ENCODE measurements at places on chromosomes 3 and 15.

DNA sequence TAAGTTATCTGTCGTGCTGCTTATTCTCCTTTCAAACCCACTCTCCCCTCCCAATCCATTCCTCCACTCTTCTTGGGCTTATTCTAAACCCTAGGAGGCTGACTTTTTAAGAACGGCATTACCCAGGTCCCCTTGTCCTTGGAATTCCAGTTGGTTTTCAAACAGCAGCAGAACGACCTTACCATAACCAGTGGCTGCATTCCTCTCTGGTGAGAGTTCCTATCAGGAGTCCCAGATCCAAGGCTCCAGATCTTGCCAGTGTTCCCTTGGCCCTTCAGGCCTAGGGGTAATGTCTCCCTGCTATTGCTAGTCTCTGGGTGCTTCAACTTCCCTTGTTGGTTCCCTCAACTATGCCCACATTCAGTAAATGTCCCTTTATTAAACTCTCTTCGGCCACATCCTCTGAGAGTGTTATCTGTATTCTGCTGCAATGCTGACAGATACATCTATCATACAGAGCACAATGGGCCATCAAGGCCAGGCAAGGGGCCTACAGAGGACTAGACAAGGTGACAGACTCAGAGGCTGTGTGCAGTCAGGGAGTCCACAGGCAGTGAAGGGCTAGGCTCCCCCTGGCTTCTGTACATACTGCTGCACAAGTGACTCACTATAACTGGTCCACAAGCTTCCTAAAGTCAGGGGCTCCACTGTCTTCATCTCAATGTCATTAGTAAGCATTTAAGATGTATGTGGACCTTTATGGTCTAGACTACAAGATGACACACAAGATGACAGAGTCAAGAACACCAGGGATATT, 10.1 kb downstream of the LYSMD2 start:
- DNase-seq = no peak

DNA sequence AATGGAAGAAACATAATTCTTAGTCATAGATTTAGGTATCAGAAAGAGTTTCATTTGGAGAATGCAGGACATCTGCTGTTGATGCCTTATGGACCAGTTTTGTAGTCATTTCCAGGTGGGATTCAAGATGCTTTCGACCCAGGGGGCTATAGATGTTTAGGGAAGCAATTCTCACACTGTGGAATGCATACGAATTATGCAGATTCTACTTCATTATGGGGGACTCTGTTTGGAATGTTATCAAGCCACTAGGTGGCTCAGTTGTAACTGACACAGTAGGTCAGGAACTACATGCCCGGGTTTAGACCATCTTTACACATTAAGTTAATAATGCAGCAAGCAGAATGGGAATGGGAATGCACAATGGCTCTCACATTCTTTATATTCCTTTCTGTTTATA, 1359.8 kb downstream of the ZPLD1 start:
- no peak for DNase-seq

- DNase-seq = no peak
These were observed 37.5 kb downstream of the GAP43 start for GRCh38 chr3:115660646-115661337.

- no peak for DNase-seq
These were observed 102.6 kb downstream of the ITPR1 start for GRCh38 chr3:4595710-4596113.

GRCh38 chr3:16335333-16335732, 70.3 kb downstream of the OXNAD1 start:
- no peak for DNase-seq

DNA sequence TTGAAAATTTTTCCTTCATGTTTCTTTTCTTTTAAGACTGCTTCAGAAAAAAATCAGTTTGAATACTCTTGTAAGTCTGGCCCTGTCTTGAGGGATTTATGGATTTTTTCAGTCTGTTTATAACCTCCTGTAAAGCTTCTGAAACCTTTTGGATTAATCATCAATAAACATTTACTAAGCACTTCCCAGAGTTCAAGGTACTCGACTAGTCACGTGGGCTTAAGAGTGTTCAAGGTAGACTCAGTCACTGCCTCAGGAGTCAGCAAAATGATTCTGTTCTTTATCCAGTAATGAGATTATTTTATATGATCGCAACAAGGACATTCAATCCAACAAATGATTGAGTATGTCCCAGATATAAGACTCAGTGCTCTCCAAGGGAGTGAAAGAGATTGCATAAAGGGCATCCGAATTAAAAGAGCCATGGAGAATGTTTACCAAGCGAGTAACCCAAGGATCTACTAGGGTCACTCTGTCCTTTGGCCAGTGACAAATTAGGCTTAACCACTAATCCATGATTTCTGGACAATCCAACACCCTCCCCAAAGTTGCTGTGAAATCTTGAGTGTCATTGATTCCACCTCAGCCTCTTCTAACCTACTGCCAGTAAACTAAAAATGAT, 726.6 kb upstream of the NAALADL2 start:
- no peak for DNase-seq

- DNase-seq = no peak
These were observed 105.5 kb downstream of the STRIT1 start for GRCh38 chr3:155188031-155188430.

DNA sequence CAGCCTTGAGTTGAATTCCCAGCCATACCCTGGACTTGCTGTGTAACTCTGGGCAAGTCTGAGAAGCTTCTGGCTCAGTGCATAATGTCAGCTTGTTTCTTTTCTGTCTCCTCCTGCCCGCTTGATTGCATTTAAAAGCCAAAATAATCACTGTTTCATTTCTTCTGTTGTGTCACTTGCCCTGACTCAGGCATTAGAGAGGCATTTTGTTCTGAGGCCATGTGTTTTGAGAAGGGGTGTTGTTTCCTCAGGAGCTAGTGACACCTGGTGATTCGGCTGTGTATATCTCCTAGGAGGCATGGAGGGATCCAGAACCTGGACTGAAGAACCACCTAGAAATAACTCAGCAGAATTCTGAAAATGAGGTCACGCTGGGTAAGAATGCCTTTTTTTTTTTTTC, 16.0 kb downstream of the WDR73 start:
- no peak for DNase-seq

DNA sequence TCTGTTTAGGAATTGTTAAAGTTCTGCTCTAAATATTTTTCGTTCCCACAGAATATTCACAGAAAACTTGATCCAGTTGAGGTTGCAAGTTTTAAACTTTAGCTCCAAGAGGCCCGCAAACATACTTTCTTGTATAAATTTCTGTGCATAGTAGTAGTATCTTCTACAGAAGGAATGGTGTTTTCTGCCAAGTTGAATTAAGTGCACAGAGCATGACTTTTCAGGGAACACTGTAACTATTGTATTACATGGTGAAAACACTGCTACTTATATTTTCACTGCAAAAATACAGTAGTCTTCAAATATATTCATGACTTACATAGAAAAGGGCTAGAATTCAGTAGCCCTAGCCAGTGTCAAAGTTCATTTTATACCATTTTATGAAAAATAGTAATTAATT, 67.0 kb downstream of the SUCNR1 start:
- DNase-seq = no peak

- no peak for DNase-seq
These were observed 41.0 kb downstream of the CRYGS start for GRCh38 chr3:186502966-186503712.

DNA sequence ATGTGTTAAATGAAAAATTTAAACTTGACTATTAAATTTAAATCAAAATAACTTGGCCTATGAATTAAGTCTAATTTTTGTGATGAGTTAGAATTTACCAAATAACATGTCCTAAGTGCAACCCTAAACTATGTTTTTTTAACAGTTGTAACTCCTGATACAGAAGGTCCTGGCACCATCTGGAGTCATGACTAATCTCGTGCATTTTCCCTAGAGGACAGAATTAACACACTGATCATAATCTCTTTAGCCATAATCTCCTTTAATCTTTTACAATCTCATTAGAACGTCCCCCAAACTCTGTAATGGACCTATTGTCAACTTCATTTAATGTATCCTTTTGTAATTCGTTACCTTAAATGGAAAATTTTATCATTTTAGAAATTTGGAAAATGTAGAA, 100.6 kb downstream of the SUCNR1 start:
- DNase-seq = no peak

DNA sequence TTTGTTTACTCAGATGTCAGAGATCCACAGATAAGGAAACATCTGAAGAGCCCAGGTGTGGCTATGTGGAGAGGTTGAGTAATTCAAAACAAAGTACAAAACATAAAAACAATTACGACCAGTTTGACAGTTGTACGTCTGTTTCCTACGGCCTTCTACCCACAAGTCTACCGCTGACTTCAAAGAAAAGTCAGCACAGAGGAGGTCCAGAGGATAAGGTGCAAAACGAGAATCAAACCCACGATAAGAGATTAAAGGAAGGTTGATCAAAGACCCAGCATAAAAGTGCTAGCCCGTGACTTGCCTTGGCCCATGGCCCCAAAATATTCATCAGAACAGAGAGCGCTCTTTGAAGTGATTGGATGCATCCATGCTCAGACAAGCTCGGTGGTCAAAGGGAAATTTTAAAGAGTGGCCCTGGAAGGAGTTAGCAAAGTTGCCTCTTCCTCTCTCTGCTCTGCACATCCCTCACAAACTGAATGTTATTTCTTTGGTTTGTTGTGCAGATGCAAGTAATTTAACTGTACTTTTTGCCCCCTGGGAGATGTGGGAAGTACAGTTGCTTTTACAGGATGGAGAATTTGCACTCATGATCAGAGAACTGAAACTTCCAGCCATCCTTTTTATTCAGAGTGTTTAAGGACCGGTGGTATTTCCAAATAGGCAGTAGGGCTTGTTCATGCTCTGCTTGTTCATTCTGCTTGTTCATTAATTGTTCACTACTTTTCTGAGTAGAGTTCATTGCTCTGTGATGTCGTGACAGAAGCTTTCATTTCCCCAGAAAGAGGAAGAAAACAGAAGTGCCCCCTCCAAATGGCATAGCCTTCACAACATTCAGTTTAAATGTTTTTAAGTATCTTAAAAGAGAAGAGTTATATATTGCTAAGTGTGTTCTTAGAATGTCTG, 31.1 kb downstream of the MME start:
- DNase-seq = no peak

- no peak for DNase-seq
These were observed 440.8 kb downstream of the RAP2B start for GRCh38 chr3:153602801-153603200.

GRCh38 chr15:27495963-27496459, 525.0 kb downstream of the GABRG3 start:
- no peak for DNase-seq

- DNase-seq = no peak
These were observed 25.8 kb downstream of the LRRK1 start for GRCh38 chr15:100944986-100945385.

GRCh38 chr3:152335273-152335672, 66.5 kb downstream of the MBNL1 start:
- no peak for DNase-seq

DNA sequence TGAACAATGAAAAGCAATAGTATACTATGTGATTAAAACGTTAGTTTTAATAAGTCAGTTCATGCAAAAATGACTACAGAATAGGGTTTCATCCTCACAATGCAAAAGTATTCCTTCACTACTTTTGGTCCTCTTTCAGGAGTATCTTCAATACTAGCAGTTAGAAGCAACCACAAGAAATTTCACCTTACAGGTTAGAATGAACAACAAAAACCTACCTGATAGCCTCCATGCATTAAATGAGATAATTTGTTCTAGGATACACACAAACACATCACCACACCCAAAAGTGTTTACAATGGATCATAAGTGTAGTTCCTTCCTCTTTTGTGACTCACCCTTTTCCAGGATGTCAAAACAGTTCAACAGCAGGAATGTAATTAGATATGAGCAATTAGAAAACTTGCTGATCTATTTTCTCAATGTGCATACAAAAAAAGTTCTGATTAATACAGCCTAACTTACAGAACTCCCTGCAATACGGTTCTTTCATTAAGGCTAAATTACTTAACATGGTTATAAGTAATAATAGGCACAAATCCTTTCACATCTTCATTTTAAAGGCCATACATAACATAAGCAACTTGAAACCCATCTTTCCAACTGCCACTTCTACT, 21.6 kb downstream of the UACA start:
- no peak for DNase-seq

DNA sequence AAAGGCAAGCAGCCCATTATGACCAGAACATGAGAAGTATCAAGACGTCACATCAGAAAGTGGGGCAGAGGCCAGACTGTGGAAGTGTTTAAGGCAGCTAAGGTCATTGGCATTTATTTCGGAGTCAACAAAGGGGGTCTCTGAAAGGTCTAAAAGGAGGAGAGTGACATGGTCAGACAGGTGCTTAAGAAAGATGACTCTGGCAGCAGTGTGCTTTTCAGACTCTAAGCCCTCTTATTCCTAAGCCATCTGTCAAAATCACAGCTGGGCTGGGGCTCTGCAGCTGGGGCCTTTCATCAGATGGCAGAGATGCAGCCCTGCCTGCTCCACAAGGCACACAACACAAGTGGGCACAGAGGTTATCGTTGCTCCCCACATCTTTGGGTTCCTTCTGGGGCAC, 14.0 kb downstream of the FBXL22 start:
- no peak for DNase-seq

DNA sequence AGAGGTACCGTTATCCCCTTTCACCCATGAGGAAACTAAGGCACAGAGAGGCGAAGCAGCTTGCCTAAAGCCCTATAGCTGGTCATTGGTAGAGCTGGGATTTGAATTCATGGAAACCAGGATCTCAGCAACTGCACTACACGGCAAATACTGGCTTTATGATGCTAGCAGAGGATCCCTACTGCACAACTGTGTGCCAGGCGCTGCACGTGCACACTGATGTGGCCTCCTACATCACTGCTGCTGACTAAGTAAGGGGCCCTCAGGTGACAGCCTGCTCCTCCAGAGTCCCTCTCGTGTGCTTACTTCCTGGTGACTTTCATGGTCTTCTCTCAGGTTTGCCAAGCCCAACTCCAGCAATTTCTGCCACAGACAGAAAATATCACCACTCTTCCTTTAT, 3.4 kb upstream of the POLG start:
- no peak for DNase-seq

GRCh38 chr3:128410669-128411573, 55.8 kb downstream of the DNAJB8 start:
- no peak for DNase-seq

DNA sequence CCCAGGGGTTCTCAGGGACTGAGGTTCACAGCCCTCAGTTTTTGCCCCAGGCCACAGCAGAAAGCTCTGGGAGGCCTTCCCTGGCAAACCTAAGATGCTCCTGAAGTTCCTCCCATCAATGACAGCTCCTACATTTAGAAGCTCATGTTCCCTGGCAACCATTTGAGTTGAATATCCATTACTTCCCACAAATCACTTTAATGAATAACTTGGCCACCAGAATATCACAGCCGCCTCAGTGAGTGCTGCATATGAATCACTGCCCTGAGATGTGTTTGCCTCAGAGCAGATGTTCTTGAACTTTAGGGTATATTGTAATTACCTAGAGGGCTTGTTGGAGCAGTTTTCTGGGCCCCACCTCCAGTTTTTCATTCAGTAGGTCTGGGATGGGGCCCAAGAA, 27.4 kb downstream of the SLCO2A1 start:
- no peak for DNase-seq

DNA sequence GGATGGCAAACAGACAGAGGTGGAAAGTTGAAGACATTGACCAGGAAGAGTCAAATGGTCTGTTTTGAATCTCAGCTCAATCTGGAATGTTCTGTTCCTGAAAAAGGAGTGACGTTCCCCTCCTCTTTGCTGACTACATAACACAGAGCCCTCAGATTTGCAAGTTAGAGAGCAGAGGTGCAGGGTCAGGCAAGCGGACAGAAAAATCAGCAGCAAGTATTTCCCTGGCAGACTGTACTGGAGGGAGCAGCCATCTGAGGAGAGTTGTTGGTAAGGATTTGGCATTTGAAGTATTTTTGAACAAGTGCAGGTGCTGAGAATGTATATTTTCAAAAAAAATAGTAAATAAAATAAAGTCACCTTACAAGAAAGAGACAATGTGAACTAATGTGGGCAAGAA, 17.6 kb downstream of the ZNF80 start:
- DNase-seq = no peak
